Fibroblast of skin of right quadriceps (primary cell): ENCODE measurements at places on chromosomes 11 and 22.

DNA sequence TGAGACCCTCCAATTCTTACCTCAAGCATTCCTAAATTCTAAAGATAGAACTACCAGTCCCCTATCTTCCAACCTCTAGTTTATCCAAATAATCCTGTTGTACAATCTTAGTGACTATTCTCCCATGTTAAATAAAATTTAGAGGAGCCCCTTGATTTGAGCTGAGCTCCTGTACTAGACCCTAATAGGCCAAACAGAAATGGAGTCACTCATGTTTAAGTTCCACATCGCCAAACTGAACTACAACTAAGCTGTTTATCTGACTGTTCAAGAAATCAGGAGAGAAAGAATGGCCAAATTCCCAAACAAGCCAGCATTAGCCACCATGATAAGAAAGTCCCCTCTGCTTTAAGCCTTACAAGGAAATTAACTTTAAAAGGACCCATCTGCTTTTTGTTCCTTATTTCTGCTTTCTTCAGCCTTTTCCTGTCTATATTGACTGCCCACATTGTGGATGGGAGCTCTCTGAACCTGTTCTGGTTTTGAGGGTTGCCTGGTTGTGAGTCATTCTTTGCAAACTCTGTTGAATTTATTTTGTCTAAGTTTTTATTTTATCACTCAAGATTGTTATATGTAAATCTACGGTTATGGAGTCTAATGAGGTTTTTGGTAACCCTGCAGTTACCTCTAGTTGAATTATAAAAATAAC lies 90.4 kb downstream of the TTC28 start:
- no peak for DNase-seq

DNA sequence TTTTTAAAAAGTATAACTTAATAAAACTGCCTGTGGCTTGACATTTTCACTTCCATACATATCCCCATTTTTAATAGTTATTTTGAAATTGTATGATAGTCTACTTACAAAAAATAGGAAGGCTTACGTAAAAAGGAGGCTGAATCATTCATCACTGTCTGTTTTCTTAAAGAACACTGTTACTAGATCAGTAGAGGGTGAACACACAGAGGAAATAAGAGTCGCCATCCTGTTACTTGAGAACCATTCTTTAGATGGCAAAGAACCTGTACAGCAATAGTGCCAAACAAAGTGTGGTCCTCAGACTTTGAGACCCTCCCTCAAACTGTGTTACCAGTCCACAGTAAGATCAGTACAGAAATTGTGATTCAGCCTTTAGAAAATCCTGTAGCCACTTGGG lies 180.7 kb downstream of the PGR start:
- no peak for DNase-seq

DNA sequence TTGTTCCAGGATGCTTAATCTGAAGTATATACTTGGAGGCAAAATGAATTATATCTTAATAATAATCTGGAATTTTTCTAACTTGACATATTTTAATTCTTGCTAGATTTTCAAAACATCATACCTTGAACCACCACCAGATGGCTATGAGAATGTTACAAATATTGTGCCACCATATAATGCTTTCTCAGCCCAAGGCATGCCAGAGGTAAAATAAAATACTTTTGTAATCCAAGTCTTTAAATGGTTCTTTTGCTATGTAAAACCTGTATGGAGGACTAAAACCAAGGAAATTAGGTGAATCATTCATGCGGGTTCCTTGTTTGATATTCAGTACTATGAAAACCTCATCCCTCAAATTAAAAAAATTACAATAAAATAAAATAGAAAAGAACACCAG lies 14.4 kb downstream of the NAALAD2 start:
- no peak for DNase-seq

DNA sequence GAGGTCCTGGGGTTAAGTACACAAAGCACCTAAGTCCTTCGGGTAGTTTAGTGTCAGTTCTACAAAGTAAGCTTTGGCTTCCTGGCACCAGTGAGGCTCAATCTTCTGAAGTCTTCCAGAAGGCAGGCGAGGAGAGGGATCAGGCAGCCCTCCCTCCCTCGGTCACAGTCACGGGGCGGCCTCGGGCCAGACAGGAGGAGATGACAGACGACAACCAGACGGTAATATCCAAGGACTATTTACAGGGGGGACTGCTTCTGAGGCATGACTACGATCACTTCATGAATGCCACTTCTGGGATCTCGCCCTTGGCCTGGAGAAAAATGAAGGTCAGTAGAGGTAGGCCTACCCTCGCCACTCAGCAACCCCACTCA lies 383 bp upstream of the TMEM223 start:
- DNase-seq: no peak

GRCh38 chr11:36292311-36292722 lies 3.1 kb upstream of the COMMD9 start:
- peak; percentile 35 for DNase-seq

DNA sequence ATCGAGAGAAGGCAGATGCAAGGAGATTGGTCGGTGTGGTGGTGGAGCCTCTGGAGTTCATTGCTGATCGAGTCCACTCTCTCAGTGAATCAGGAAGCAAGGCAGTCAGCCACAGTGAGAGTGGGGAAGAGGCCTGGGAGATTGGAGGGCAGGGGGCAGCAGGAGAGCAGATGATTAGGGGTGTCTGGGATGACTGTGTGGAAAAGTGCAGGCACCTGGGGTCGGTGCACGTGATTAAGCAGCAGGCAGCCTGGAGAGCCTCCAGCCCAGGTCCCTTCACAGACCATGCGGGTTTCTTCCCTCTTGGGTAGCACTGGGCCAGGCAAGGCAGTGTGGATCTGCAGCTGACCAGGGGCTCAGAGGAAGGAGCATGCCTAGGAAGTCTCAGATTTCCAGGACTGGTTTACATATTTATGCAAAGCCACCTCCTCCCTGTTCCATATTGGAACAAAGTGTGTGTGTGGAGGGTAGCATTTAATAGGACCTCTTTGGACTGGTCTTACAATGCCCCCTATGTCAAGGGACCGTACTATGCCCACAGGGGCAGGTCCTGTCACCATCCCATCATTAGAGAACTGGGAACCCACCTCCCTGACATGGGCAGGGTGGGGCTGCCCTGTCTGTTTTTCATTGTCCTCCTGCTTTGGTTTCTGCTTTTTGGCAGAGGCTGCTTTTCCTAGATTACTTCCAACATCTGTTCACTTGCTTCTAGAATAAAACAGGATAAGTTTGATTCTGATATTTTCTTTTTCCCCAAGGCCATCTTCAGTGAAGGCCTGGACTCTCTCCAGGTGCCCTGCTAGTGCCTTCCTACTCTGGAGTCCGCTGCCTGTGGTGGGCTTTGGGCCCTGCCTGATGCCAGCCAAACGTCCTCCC lies 14.0 kb upstream of the GDPD5 start:
- DNase-seq: no peak

- no peak for DNase-seq
Measured at GRCh38 chr11:74438681-74439080, 28.7 kb downstream of the KCNE3 start.

- no peak for DNase-seq
Measured at GRCh38 chr11:848380-848931, 5.8 kb downstream of the TSPAN4 start.

GRCh38 chr11:69391192-69392103 lies 90.0 kb upstream of the LINC01488 start:
- DNase-seq: no peak

DNA sequence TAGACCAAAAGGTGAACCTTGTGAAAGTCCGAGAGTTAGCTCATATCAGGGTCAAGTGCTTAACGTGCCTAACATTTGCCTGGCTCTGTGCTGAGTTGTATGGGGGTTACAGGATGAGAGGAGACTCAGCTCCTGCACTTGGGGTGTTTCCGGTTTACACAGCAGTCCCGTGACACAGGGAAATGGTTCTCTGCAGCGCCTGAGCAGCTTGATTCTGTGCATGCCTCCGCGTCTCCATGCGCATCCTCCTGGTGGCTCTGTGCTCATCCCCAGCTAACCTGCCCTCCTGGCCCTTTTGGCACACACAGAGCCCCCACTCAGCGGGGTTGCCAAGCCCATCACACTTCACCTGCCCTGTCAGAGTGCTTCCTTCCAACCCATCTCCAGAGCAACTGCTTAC lies 238.3 kb upstream of the TBCEL start:
- no peak for DNase-seq

DNA sequence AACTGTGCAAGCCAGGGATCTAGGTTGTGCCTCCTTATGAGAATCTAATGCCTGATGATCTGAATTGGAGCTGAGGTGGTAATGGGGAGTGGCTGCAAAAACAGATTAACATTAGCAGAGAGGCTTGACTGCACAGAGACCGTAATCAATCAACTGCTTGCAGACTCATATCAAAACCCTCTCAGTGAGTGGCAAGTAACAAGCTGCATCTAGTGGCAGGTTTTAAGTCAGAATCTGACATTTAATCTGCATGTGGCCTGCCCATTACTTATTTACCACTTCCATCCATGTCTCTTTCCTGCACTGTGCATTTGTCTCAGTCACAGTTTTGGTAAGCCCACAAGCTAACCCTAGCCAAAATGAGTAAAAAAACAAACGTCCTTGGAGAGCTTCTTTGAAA lies 11.2 kb downstream of the C11orf58 start:
- DNase-seq: no peak

GRCh38 chr11:128908391-128909246 lies 17.5 kb downstream of the KCNJ5 start:
- peak; percentile 56 for DNase-seq

- DNase-seq: peak; percentile 48
Measured at GRCh38 chr11:79174045-79175008, 266.5 kb downstream of the TENM4 start.

- DNase-seq: no peak
Measured at GRCh38 chr11:2295971-2296912, 5.5 kb downstream of the C11orf21 start.

DNA sequence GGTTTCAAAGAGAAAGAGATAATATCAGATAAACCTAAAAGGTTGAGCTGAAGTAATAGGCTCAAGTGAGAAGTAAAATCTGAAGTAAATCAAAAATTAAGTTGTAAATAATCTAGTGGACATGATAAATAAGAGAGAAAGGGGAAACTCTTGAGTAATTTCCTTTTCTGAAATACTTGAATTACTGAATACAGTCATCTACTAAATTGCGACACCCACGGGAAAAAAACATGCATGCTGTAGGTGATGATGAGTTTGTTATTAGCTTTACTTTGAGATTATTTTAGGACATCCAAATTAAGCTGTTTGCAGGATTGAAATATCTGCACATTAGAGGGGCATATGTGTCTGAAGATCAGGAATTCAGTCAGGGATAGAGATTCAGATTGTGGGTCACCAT lies 50.0 kb upstream of the CARD18 start:
- DNase-seq: peak; percentile 35

DNA sequence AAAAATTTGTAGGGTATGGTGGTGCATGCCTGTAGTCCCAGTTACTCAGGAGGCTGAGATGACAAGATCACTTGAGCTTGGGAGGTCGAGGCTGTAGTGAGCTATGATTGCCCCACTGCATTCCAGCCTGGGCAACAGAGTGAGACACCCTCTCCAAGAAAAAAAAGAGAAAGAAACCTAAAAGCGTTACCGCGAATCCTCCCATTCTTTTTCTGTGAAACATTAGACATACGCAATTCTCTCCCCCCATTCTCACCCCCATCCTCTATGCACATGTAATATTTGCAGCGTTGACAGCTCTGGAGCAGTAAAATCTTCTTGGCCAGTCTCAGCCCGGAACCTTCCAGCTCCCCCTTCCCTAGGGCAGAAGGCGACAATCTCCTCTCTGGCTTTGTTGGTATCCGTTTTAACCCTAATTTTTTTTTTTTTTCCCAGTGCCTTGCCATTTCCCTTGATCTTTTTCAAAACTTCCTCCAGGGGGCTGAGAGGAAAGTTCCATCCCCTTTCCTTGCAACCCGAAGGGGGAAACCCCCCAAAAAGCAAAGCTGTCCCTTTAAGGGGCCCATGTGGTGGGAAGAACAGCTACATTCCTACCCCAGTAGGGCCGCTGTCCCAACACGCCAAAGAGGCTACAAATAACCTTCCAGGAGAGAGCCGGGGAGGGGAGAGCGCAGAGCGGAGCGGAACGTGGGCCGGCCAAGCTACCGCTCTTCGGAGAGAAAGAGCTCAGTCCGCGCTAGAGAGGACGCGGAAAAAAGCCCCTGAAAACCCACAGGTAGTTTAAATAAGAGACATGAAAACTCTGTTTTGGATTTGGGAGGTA lies 1.9 kb downstream of the LRP4 start:
- peak; percentile 89 for DNase-seq

DNA sequence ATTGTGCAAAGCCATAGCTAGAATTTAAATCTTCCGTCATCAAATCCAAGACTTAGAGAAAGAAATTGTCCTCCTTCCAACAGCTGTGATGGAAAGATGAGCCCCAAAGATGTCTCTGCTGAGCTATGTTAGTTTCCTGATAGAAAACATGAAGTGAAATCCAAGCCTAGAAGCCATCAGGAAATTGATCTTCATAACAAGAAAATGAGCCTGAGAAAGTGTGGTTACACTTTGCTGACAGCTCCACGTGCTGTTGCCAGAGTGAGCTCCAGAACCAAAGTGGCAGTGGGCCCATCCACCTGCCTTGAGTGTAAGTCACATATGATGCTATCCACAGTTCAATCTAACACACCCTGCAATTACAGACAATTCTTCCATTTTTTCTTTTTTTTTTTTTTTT lies 58.0 kb upstream of the UBASH3B start:
- no peak for DNase-seq

DNA sequence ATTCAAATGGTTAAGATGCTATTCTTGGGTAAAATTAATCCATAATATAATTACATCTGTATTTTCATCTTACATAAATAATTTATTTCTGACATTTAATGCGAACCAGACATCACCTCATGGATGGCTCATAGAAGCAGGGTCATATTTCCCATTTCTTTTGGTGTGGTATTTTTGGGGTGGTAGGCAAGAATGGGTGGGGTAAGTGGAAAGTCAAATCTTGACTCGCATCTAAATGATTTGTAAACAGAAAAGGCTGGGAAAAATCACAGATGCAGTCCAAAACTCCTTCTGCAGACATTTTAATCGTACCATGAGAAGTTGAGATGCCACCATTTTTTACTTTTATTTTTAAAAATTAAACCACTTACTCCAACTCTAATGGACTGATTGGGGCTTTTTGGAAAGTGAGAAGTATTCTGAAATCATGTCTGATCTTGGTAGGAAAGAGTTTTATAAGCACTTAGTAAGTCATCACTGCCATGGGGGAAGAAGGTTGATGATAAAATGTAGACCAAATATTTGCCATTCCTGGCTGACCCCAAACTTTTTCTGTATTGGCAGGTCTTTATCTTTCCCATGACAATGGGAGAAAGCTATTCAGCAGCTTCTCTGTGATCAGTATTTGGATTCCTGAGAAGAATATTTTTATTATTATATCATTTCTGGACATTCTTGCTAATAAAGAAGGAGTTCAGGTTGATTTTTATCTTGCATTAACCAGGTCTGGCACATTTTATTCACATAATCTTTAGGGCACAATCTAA lies 47.2 kb upstream of the BLID start:
- DNase-seq: peak; percentile 89

GRCh38 chr22:20550851-20551744 lies 43.7 kb downstream of the MED15 start:
- peak; percentile 43 for DNase-seq
